Stimulated activated CD4-positive, alpha-beta T cell treated with anti-CD3 and anti-CD28 coated beads, Interleukin-4, amount 100 ng/mL, for 4 hours (primary cell): ENCODE measurements at places on chromosomes 5 and 9.

DNA sequence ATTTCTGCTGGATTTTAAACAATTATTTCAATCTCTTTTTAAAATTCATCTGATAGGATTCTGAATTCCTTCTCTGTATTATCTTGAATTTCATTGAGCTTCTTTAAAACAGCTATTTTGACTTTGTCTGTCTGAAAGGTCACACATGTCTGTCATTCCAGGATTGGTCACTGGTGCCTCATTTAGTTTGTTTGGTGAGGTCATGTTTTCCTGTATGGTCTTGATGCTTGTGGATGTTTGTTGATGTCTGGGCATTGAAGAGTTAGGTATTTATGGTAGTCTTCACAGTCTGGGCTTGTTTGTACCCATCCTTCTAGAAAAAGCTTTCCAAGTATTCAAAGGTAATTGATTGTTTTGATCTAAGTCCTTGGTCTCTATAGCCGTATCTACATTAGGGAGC, 39.1 kb downstream of the DENND4C start:
- no peak for DNase-seq

DNA sequence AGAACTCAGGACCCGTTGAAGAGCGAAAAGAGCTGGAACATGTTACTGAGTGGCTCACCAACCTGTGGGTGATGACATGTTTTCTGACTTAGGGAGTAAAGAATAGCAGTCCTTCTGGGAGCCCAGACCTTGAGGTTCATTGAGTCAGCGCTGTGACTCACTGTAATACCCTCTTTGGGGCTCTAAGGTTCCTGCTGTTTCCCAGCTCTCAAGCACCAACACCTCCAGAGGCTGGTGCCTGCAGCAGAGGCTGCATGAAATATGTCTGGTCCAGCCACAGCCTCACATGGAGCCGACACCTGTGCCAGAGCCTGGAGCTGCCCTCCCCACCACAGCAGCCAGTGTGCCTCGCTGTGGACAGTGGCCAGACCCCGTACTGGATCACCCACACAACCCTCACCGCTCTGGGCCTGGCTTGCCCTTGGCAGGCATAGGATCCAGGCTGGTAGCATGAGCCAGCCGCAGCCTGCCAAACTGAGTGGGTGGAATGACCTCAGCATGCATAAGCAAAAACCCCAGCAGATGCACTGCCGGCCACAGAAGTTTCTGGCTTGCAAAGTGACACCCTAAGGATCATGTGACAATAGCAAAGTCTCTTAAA, 143.5 kb upstream of the MRPS30 start:
- no peak for DNase-seq

DNA sequence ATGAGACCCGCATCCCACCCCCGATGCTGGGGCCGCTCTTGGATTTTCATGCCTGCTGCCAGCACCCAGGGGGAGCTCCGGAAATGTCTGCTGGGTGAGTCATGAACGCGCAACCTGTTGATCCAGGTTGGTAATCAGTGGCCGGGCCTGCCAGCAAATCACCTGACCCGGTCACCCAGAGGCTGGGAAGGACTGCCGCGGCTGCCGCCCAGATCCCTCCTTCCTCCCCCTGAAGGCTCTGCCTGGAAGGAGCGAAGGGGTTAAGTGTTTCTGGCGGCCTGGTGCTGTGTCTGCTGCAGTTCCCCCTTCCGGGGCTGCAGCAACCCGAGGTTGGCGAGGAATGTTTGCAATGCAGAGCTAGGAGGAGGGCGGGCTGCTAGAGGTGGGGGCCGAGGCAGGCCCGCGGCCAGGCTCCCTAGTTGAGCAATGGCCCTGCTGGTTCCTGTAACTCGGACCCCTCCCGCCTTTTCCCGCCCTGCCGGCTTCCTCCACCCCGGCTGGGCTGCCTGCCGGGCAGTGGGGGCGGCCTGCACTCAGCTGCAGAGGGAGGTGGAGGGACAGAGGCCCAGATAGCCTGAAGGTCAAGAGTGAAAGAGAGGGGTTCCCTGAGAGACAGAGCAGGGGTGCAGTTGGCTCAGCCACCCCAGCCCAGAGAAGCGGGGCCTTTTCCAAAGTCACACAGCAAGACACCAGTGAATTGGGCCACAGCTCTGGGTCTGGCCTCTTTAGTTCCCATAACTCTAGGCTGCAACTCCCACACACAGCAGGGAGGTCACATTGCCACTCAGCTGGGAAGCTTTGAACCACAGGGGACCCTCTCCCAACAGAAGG, 156.3 kb upstream of the IER5L start:
- DNase-seq = peak; percentile 17

- no peak for DNase-seq
Measured at GRCh38 chr5:161400583-161400982, 145.9 kb downstream of the GABRB2 start.

- no peak for DNase-seq
Measured at GRCh38 chr5:139453683-139454567, 8.6 kb downstream of the ECSCR start.

- no peak for DNase-seq
Measured at GRCh38 chr9:561427-561826, 280.1 kb upstream of the DMRT1 start.

DNA sequence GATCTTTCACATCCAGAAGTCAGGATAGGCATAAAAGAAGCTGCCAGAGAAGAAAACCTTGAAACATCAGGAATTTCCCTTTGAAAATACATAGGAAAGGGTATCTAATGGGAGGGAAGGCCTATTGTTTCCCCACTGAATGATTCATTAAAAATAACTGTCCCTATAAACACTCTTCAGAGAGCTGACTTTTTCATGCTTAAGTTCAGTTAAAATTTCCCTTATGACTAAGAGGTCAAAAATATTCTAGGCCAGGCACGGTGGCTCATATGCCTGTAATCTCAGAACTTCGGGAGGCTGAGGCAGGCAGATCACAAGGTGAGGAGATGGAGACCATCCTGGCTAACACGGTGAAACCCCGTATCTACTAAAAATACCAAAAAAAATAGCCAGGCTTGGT, 499.5 kb downstream of the ENC1 start:
- DNase-seq = no peak

- peak; percentile 71 for DNase-seq
Measured at GRCh38 chr5:36875790-36876298, 725 bp upstream of the NIPBL start.

DNA sequence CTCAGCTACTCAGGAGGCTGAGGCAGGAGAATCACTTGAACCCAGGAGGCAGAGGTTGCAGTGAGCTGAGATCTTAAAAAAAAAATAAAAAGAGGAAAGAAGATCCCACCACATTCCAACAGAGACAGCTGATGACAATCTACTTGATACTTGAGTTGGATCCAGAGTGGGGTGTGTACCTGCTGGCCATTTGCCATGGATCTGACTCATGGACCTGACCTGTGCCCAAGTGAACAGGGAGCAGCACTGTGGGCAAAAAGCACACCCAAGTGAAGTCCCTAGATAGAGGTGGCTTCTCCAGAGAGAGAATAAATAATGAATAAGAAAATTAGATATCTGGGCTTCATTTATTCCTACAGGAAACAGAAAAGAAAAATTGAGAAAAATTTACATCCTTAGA, 81.2 kb upstream of the MIER3 start:
- DNase-seq = no peak

DNA sequence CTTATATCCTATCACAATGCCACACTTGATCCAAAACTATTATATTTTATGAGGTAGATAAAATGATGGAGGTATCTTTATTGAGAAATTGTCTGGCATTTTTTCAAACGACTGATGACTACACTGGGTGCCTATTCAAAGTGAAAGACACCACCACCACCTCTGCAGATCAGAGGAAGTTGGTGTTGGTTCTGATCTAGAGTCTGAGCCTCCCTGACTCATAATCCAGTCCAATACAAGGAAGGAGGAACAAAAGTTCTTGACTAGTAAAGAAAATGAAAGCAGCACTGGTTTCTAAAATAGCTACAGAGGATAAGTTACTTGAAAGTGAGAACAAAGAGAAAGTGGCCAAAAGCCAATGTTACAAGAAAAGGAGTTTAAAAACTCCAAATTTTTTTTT, 139.9 kb downstream of the RFX3 start:
- no peak for DNase-seq

GRCh38 chr5:164772122-164772521, 1266.7 kb downstream of the MAT2B start:
- no peak for DNase-seq

- DNase-seq = no peak
Measured at GRCh38 chr5:142901476-142902185, 131.5 kb downstream of the ARHGAP26 start.

- DNase-seq = no peak
Measured at GRCh38 chr9:83144492-83144891, 81.5 kb upstream of the RASEF start.

DNA sequence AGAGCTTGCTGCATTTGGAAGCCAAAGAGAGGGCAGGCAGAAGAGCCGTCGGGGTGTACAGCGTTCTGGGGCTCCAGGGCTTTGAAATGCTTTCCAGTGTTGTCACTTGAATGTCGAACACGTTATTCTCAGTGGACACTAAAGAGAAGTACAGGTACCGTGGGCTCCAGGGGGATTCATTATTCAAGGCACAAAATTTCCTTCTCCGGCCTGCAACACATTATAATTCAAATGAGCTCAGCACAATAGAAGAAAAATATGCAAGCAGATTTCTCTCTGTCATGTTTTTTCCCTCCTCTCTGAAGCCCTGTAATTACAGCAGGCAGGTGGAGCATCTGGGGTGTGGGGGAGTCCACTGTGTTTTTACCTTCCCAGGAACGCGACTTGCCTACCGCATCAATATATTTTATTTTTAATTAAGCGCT, 293.1 kb downstream of the ZSWIM6 start:
- DNase-seq = no peak

GRCh38 chr9:137575364-137575715, 3.4 kb downstream of the DPH7 start:
- no peak for DNase-seq

GRCh38 chr5:42808888-42809611, 2.6 kb downstream of the SELENOP start:
- no peak for DNase-seq
